ENCODE measurements at places on chromosomes 5 and 9. TPM values are rescaled to one million over a fixed set of nuclear protein-coding genes. Genes with fewer than 3 reads are reported as not detected.

The PCDHGA6 gene
- 1.3 TPM for total RNA-seq

The SLC36A3 gene
- not detected for total RNA-seq

The SPAAR gene
- not detected for total RNA-seq

The ATP10B gene
- total RNA-seq, result 0.10 TPM

The OTP gene
- total RNA-seq, result not detected

The CORO2A gene
- total RNA-seq, result 26.2 TPM

The SLC4A9 gene
- total RNA-seq, result 0.15 TPM

The INSL4 gene
- total RNA-seq, result not detected

GRCh38 chr9:82052081-82052480 lies 63.5 kb downstream of the SPATA31D1 start:
- no peak for DNase-seq

DNA sequence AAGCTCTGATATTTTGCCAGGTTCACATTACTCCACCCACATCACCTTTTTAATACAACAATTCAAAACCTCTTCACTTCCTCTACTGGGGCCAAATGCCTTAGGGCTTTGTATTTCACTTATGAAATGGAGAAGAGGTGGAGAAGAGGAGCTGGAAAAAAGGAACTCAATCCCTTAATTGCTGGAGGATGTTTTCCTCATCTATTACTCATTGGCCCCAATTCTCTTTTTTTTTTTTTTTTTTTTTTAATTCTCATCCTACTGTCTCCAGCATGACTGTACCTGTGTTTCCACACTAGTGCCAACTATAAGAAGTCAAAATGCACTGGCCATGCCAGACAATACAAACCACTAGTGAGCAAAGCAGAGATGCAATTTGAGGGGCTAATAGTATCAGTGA lies 20.9 kb downstream of the FAM13B start:
- no peak for DNase-seq

DNA sequence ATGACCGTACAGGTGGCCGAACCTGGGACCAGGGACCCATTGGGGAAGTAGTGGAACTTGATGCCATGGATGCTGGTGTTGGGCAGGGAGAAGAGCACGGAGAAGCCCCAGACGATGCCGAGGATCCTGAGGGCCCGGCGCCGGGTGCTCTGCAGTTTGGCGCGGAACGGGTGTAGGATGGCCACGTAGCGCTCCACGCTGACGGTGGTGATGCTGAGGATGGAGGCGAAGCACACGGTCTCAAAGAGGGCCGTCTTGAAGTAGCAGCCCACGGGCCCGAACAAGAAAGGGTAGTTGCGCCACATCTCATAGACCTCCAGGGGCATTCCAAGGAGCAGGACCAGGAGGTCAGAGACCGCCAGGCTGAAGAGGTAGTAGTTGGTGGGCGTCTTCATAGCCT lies 585 bp downstream of the NMUR2 start:
- no peak for DNase-seq

GRCh38 chr9:17045381-17045940 lies 89.4 kb upstream of the CNTLN start:
- DNase-seq, result no peak

DNA sequence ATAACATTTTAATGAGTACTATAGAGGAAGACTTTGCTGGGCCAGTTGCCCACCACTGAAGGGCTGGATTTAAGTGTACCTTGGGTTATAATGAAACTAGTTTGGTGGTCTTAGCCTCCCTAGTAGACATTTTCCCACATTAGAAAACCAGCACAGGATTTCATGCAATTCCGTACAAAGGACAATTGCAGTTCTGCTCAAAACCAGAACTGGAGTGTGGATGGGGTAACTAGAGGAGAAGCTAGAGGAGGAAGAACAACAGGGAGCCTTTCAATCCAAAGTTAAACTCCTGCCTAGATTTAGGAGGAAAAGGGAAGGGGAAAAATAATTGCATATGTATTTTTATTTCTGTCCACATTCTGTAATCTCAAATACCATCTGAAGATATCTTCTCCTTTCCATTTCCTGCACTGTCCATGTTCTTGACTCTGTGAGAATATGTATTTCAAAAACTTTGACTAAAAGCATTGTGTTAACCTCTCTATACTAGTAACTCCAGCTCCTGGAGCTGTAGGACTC lies 97.5 kb upstream of the SSBP2 start:
- DNase-seq, result no peak

GRCh38 chr9:20832775-20833174 lies 148.7 kb downstream of the FOCAD start:
- no peak for DNase-seq

DNA sequence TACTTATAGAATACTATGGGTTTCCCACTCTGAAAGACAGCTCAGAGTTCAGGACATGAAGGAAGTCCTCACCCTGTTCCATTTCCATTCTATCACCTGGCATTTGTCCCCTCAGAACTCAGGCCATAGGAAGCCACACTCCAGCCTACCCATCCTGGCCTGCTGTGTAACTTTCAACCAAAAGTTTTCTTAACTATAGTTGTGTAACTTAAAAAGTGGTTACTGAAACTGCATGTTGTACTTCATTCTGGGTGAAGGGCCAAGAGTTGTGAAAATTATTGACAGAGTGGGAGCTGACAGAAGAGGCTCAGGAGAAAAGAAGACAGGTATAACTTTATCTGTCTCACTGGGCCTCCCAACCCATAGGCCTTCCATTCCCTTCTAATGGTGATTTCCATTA lies 212.5 kb downstream of the RAB3C start:
- no peak for DNase-seq

GRCh38 chr5:113950186-113950585 lies 411.7 kb upstream of the KCNN2 start:
- no peak for DNase-seq

GRCh38 chr5:3659907-3660306 lies 64.3 kb downstream of the IRX1 start:
- no peak for DNase-seq

DNA sequence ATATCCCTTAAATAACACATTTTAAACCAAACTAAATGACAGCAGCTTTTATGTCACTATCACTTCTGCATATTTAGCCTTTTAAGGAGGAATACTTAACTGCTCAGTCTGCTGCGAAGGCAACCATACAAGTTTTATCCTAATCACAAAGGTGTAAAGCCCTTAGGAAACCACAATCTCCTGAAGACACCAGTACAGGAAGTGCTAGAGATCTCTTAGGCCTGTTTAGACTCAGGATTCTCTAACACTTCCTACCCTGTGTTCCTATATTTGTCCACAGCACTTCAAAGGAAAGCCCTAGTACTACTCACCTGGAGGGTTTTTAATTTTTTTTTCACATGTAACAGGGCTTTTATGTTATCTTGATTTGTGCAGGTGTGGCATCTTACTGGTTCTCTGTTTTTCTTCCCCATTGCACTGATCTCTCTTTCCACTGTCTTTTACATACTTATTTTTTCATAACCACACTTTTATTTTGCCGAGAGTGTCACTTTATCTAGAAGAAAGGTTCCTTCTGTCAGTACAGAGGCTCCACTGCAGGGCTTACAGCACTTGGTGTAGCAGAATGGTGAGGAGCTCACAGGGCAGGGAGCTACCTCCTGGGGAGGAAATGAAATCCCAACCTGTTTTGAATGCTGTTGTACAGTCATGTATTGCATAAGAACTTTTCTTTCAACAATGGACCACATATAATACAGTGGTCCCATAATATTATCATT lies 1060.6 kb upstream of the ACO1 start:
- DNase-seq, result no peak

GRCh38 chr5:150946351-150946905 lies 41.6 kb upstream of the ZNF300 start:
- DNase-seq, result no peak

DNA sequence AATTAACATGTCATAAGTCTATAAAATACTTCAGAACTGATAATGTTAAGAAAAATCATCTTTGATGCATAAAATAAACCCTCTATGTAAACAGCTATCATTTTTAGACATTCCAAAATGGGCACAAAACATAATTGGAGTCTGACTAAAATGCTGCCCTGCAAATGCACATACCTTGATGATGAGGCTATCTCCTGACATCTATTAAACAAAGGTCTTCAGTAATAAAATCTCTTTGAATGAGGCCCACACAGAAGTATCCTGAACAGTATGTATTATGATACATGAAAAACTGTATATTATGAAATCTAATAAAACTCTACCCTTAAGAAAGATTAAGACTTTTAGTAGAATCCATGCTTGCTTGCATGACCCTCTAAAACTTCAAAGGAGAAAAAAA lies 66.1 kb downstream of the FBXL17 start:
- DNase-seq, result no peak

GRCh38 chr5:116908537-116908936 lies 333.9 kb upstream of the SEMA6A start:
- DNase-seq, result no peak

DNA sequence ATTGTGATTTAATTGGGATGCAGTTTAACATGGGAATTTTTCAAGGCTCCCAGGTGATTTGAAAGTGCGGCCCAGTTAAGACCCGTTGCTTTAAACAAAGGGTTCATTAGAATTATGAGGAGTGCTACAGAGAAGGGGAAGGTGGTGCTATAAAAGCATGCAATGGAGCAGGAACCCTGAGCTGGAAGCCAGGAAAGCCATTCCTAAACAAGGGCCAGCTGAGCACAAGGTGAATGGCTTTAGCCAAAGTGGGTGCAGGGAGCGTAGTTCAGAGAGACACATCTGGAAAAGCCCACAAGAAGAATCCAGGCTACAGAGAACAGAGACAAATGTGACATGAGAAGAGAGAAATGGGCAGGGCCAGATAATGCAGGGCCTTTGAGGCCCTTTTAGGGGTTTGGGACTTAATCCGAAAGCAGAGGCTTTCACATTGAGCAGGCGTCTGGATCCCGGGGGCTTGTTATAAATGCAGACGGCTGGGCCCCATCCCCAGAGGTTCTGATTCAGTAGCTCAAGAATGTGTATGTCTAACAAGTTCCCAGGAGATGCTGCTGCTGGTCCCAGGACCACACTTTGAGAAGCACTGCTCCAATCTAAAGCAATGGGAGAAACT lies 138.1 kb upstream of the WWC1 start:
- no peak for DNase-seq

DNA sequence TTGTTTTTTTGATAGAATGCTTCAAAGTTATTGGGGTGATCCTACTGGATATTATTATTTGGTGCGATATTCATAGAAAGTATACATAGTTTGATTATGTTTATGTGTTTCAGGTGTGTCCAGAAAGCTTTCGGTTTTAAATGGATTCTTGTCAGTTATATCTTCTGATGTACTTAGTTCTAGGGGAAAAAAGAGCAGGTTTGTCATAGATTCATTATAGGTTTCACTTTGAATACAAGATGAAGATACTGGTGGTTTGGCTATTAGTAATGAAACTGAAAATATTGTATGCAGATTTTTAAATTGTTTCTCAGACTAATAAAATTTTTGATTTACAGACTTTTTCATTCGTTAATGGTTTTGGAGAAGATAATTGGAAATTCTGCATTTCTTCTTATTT lies 98.9 kb downstream of the MAN2A1 start:
- DNase-seq, result no peak

- no peak for DNase-seq
These were observed 137.4 kb upstream of the OTULINL start for GRCh38 chr5:14444161-14444560.

DNA sequence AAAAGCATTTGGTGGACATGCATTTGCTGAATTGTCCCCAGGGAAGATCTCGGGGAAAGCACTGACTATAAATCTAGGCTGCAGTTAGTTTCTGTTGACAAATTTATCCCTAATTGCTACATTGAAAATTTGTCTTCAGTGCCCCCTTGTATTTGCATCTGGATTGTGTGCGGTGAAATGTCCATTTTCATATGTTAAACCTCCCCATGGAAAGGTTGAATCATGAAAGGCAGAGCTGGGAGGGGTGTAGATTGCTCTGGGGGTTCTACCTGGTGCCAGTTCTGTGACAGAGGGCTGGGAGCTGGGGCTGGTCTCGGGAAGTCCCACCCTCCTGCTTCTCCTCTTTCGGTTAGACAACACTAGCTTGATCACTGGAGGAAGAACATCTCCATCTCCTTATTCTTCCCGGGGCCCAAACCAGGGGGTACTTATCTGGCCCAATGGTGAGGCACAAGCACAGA lies 101.9 kb downstream of the GADD45G start:
- DNase-seq, result no peak

DNA sequence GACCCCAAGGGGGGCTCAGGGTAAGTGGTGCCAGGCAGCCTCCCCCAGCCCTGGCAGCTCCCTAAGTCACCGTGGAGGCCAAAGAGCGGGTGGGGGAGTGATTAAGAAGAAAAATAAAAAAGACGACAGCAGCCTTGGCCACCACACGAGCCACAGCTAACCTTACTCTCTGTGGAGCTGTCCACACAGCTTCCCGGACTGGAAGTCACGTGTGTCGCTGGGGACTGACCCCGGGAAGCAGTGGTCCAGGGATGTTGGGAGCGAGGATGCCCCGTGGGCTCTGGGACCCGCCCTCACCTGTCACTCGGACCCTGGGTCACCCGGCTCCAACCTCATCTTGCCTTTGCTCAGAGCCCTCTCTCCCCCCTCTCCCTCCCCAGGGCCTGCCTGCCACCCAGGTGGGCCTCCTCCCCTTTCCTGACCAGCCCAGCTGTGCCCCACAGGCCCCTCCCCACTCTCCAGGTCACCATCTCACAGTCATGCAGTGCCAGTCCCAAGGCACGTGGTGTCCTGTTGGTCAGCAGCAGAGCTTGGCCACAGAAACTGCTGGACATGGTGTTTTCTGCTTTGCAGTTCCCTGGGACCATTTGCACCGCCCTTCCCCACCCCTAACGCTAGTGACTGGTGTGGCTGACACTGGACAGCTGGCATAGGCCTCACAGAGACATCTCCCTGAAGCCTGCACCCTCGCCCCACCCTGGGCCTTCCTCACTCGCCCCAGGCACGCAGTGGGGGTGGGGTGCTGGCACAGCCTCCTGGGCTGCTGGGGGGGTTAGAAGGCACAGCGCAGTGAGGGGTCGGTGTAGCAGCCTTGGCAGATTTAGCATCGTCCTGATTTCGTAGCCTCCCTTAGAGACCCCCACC lies 9.8 kb upstream of the EXOC3 start:
- no peak for DNase-seq

DNA sequence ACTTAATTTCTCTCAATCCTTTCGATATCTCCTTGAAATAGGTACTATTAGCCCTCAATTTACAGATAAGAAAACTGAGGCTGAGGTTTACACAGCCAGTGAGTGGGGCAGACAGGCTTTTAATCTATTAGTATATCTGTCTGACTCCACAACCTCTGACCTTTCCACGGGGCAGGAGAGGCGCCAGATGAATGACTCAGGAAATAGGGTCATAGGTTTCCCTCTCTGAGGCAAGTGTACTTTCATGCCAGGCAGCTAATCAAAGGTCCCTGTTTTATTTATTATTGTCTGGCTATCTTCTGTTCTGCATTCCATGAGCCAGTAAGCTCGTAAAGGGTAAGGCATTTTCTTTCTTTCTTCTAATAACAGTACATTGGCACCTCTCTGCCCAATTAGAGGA lies 79.6 kb upstream of the KLF4 start:
- DNase-seq, result no peak
